ENCODE measurements at places on chromosomes 13 and 19. TPM values are rescaled to one million over a fixed set of nuclear protein-coding genes. Genes with fewer than 3 reads are reported as not detected.
A peak's percentile ranks its signal among the peaks of the same experiment; 100 is the strongest.

Gene CABP5
- total RNA-seq: not detected

Gene FPR1
- 0.18 TPM for total RNA-seq

DNA sequence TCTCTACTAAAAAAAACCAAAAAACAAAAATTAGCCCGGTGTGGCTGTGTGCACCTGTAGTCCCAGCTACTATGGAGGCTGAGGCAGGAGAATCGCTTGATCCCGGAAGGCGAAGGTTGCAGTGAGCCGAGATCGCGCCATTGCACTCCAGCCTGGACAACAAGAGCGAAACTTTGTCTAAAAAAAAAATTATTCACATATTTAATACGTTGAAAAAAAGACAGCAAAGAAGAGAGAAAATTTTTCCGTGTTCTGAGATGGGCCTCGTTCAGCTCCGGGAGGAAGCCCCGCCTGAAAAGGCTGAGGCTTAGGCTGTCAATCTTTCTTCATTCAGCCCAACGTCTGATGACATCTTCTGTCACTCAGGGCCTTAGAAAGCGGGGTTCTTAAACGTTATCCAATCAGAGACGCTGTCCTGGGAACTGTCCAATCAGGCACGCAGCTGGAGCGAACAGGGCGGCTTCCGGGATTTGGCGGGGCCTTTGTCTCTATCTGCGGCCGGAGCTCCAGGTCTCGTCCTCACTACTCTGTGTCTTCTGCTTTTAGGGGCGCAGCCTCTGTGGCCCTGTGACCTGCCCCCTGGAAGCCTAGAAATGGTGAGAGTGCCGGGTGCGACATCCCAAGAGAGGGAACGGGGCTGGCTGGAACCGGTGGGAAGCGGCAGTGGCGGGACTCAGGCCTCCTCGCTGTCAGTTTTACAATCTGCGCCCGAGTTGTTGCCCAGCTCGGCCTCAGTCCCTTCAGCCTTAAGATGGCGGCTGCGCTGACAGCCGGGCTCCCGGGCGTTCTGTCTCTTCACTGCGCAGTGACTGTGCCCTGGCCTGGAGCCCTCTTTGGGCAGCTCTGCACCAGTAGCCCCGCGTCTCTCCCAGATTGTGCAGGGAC lies at the start of gene ZNF726:
TSS of gene ZNF726 (plus strand) at position 485 of the 885 bp plus-strand sequence. CDS start at position 594, 109 bp downstream.
- H3K27ac ChIP-seq: peak within 1 kb of the TSS; percentile 94
- H3K4me1 ChIP-seq: peaks cover 2% of the 10 kb centered on the region
- peak; percentile 96 for DNase-seq

- H3K27ac ChIP-seq: no peak overlapping the region
- DNase-seq: no peak
- no peaks in the 10 kb centered on the region for H3K27me3 ChIP-seq
- H3K4me1 ChIP-seq: peaks cover 3% of the 10 kb centered on the region
- no peaks in the 10 kb centered on the region for H3K36me3 ChIP-seq
Observed at GRCh38 chr13:21608961-21609360, 5.0 kb upstream of the MICU2 start.

- H3K27me3 ChIP-seq: no peaks in the 10 kb centered on the region
- peaks cover 57% of the 10 kb centered on the region for H3K36me3 ChIP-seq
- H3K4me3 ChIP-seq: no peak overlapping the region
- H3K4me1 ChIP-seq: no peaks in the 10 kb centered on the region
Observed at GRCh38 chr19:43555185-43555770, 20.0 kb downstream of the XRCC1 start.

GRCh38 chr13:73598020-73598712 lies 536.0 kb downstream of the KLF12 start:
- no peak overlapping the region for H3K27ac ChIP-seq
- no peak overlapping the region for H3K4me3 ChIP-seq
- DNase-seq: no peak
- H3K4me1 ChIP-seq: no peaks in the 10 kb centered on the region

DNA sequence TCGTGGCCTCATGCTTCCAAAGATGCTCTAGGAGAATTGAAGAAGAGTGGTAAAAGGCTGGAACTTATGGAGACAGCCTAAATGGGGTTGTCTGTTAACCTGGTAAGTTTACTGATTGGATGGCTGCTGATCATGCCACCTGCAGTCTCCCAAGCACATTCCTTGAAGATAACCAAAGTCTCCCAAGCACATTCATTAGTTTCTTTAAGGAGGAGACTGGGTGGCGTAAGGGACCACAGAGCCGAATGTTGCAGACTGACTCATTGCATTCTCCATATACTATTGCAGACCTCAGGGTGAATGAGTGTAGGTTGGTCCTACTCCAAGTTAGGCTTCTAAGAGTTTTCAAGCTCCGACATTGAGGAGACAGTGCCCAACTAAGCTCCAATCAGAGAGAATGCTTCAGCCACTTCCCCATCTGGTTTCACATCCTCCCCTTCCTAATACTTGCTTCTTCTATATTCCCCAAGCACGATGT lies at the start of gene IGFL3:
TSS of gene IGFL3 (minus strand) at position 51 of the 478 bp plus-strand sequence. CDS start at position 12, 39 bp downstream.
- H3K27ac ChIP-seq: no peak within 1 kb of the TSS
- H3K27me3 ChIP-seq: peaks cover 15% of the 10 kb centered on the region
- no peaks in the 10 kb centered on the region for H3K4me1 ChIP-seq

GRCh38 chr19:42129399-42130253 lies 2.6 kb downstream of the POU2F2 start:
- DNase-seq: no peak
- H3K36me3 ChIP-seq: no peaks in the 10 kb centered on the region
- no peak overlapping the region for H3K27ac ChIP-seq
- peaks cover 34% of the 10 kb centered on the region for H3K27me3 ChIP-seq

DNA sequence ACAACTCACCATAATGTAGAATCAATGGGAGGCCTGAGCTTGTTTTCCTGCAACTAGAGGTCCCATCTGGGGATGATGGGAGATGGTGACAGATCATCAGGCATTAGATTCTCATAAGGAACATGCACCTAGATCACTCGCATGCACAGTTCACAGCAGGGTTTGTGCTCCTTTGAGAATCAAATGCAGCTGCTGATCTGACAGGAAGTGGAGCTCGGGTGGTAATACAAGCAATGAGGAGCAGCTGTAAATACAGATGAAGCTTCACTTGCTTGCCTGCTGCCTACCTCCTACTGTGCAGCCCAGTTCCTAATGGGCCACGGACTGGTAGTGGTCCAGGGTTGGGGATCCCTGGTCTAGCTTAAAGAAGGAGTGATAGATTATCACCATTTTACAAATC lies 33.0 kb downstream of the KPNA3 start:
- H3K27ac ChIP-seq: no peak overlapping the region
- no peaks in the 10 kb centered on the region for H3K4me1 ChIP-seq
- no peak for DNase-seq
- no peak overlapping the region for H3K4me3 ChIP-seq

GRCh38 chr19:4971424-4971793 lies 2.5 kb downstream of the KDM4B start:
- peak; percentile 68 for DNase-seq
- H3K4me1 ChIP-seq: peaks cover 56% of the 10 kb centered on the region
- peaks cover 3% of the 10 kb centered on the region for H3K36me3 ChIP-seq
- peak overlapping the region; percentile 61 for H3K4me3 ChIP-seq
- H3K27ac ChIP-seq: peak overlapping the region; percentile 59
